Peyer's patch (tissue), 4 donors: ENCODE measurements at places on chromosomes 3 and 15.

DNA sequence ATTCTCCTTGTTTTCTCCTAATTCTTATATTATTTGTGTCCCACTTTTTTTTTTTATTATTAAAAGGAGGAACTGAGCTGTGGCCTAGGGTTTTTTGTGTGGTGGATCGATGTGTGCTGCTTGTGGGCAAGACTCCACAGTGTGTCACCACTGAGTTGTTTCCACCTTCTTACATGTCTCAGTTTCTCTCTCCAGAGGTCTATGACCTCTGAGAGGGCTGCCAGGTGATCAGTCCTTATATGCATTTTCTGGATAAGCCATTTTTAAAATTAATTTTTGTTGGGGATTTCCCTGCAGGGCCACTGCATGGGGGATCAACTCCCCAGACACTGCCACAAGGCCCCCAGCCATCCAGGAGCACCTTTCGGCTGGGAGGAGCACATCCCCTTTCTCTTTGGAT lies 27.8 kb downstream of the IQCF6 start:
- DNase-seq, result no peak

GRCh38 chr3:77236118-77236517 lies 196.2 kb downstream of the ROBO2 start:
- no peak for DNase-seq

- no peak for DNase-seq
Measured at GRCh38 chr3:60633644-60634043, 617.6 kb downstream of the FHIT start.

GRCh38 chr15:53458736-53459135 lies 300.7 kb downstream of the WDR72 start:
- no peak for DNase-seq
